Cardiac muscle cell (in vitro differentiated cells and primary cell): ENCODE measurements at places on chromosomes 13 and 19. TPM values are rescaled to one million over a fixed set of nuclear protein-coding genes. Genes with fewer than 3 reads are reported as not detected.

Gene PLK5
- total RNA-seq, result 0.04 and 1.2 TPM in 2 replicates

DNA sequence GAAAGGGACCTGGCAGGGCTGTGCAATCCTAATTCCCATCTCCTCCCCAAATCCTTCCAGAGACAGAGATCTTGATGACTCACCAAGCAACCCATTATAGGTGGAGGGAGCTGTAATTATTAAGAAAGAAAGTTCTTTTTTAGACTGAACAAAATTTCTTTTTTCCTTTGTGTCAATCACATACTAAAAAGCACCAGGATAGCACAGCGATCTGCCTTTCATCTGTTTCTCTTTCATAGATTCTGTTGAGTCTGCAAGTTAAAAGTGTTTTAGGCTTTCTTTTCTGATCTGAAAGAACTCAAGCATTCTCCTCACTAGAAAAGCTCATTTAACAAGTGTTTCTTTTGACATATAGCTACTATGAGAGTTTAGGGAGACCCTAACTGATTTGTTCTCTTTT lies 222.8 kb downstream of the DCT start:
- no peak for DNase-seq

Gene C19orf67
- 3.6 and 14.2 TPM in 2 replicates for total RNA-seq

Gene ANKRD24
- total RNA-seq, result 4.6 and 7.4 TPM in 2 replicates

GRCh38 chr13:80196756-80197155 lies 144.2 kb downstream of the SPRY2 start:
- no peak for DNase-seq

Gene TLE6
- total RNA-seq, result 30.3 and 35.4 TPM in 2 replicates

DNA sequence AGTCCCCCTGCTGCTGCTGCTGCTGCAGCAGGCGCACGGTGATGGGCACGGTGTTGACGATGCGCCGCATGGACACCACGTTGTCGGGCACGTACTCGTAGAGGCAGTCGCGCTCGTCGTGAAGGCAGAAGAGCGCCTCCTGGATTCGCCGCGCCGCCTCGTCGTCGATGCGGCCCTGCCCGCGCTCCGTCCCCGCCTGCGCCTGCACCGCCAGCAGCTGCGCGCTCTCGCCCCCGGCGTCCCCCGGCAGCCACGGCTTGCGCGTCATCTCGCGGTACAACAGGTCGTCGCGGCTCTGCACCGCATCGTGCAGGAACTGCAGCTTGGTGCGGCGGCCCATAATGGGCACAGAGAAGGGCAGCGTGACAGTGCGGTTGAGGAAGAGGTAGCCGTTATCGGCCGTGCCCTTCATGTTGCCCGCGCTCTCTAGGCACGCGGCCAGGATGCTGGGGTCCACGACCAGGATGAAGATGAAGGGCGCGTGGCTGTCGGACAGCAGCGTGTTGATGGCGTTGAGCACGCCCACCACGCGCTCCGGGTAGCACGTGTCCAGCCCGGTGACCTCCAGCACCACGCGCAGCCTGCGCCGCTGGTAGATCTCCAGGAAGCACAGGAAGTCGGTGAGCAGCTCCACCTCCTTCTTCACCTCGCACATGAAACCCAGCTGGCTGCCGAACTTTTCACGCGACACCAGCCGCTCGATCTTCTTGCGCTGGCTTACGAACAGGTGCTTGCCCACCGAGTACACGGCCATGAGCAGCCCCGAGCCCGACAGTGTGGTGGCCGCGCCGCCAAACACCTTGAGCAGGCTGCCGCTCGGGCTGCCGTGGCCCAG lies 8.1 kb downstream of the NKPD1 start:
- peak; percentile 72 for DNase-seq

Gene ZNF229
- total RNA-seq, result 3.9 and 6.6 TPM in 2 replicates

Gene SLC10A2
- not detected in 2 replicates for total RNA-seq

GRCh38 chr19:51784922-51785690 lies 9.9 kb upstream of the FPR3 start:
- DNase-seq, result no peak

DNA sequence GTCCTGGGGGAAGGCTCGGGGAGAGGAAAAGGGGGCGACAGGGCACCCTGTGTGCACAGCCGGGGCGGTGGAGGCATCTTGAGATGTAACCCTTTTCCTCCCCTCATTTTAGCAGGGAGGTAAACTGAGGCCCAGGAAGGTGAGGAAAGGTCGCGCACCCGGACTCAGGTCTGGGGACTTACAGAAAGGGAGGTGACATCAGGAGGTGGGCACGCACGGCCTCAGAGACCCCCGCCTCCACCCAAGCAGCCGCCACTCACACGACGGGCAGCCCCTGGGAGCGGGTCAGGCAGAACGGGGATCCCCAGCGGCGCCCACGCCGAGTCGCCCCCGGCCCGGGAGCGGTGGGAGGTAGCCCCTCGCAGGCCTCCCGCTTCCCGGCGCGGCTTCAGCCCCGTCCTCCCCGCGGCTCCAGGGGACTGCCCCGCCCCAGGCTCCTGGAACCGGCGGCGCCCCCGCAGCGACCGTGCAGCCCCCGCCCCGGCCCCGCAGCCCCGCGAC lies 477 bp downstream of the PIP5K1C start:
- DNase-seq, result no peak

DNA sequence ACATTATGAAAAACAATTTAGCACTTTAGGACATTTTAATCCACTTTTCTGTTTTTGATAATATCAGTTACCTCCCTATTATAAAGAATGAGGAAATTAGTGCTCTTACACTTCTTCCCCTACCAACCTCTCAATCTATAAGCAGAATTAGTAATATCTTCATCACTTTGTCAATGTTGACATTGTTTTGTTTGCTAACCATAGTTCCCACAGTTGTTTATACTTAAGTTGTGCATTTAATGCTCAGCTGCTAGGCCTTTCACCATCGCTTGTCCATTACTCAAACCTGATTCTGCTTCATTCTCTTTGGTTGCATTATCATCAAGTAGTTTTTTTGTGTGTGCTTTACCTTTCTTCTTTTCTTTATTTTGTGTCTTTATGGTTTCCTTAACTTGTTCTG lies 132.1 kb downstream of the CDK8 start:
- no peak for DNase-seq

Gene CERS1
- 15.2 and 16.1 TPM in 2 replicates for total RNA-seq

DNA sequence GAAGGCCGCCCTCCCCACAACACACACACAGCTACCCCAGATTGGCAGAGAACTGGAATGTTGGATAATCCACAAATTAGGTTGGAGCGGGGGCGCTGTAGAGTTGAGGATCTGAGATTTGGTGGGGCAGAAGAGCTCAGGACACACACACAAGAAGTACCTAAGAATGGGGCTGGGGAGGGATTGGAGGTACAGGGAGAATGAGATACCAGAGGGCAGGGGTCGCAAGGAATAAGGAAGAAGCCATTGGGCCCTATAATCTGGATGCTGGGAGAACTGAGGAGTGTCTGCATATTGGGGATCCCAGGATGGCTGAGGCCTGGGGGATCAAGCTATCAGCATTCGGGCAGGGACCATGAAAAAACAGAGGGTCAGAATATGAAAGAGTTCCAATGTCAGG lies 11.5 kb downstream of the SYT3 start:
- DNase-seq, result no peak

Gene MED29
- 43.8 and 70.6 TPM in 2 replicates for total RNA-seq

DNA sequence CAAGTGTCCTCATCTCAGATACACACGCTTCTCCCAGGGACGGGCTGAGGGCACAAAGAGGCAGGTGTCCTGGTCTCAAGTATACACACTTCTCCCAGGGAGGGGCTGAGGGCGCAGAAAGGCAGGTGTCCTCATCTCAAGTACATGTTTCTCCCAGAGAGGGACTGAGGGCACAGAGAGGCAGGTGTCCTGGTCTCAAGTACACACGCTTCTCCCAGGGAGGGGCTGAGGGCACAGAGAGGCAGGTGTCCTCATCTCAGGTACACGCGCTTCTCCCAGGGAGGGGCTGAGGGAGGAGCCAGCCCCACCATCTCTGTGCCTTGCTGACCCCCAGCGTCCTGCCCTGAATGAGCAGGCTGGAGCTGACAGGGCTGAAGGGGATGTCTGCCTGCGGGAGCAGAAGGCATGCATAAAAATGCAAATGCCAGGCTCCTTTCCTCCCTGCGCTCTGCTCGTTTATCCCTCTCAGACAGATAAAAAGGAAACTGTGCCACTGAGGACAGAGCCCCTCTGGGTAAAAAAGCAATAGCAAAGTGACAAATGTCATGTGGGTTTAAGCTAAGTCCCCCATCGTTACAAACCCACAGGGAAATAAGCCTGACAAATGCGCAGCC lies 96.1 kb upstream of the UQCRFS1 start:
- DNase-seq, result no peak

Gene SIGLEC10
- total RNA-seq, result not detected in 2 replicates

- no peak for DNase-seq
Measured at GRCh38 chr13:99976575-99976974, 5.0 kb upstream of the ZIC5 start.

- DNase-seq, result no peak
Measured at GRCh38 chr19:49957262-49957915, 3.6 kb downstream of the SIGLEC11 start.

Gene ACER1
- total RNA-seq, result not detected in 2 replicates

DNA sequence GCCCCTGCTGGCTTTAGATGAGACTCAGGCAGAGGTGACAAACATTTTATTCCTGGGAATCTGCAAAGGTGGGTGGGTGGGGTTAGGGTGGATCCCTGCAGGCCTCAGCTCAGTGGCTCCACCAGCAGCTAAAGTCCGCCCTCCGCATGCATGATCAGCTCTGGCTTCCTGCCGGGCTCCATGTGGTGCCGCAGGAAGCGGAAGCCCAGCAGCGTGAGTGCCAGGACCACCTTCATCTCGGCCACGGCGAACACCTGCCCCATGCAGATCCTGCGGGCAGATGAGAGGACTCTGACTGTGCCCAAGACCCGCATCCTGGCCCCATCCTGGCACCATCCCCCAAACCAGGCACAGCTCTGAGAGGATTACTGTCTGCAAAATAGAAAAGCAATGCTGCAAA lies 26.3 kb downstream of the CYP4F2 start:
- no peak for DNase-seq

Gene CLEC17A
- not detected in 2 replicates for total RNA-seq

Gene ADAMTS10
- total RNA-seq, result 49.3 and 93.9 TPM in 2 replicates

DNA sequence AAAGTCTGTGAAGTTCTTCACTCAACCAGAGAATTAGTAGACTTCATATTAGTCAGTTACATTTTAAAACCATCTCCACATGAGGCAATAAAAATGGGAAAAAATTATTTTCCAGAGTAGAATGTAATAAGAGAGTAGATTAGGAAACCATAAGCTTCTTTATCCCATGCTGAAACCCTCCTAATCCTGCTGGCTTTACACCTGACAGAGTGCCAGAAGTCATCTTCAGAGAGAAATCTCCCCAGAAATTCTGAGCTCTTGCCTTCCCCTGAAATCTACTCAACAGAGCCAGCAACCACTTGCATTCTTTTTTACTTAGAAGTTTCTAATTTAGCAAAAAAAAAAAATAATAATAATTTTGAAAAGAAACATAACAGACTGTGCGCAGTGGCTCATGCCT lies 279.9 kb downstream of the NHLRC3 start:
- DNase-seq, result no peak

Gene SEMA6B
- 74.8 and 130 TPM in 2 replicates for total RNA-seq

GRCh38 chr19:35352177-35352447 lies 4.4 kb downstream of the FFAR1 start:
- no peak for DNase-seq

DNA sequence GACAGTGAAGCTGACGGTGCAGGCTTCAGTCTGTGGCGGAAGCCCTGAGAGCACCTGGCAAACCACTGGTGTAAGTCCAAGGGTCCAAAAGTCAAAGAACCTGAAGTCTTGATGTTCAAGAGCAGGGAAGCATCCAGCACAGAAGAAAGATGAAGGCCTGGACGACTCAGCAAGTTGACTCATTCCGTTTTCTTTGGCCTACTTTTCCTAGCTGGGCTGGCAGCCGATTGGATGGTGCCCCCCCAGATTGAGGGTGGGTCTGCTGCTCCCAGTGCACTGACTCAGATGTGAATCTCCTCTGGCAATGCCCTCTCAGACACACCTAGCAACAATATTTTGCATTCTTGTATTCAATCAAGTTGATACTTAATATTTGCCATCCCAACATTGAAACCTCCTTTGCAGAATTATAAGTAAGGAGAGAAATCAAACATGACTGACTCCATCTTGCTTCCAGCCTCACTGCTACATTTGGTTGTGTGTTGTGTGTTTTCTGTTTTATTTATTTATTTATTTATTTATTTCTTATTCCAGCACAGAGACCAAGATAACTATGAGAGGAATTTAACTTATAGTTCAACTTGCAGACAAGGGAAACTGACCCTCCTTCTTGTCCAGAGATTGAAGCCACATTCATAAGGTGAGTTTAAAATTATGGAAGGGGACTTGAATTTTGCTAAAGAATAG lies 32.8 kb downstream of the IGFL2 start:
- no peak for DNase-seq

Gene PALM3
- total RNA-seq, result 0.25 and 0.30 TPM in 2 replicates

Gene PCDH20
- total RNA-seq, result 7.3 and 12.6 TPM in 2 replicates

- DNase-seq, result peak; percentile 70
Measured at GRCh38 chr19:5339950-5340636, 519 bp downstream of the PTPRS start.

DNA sequence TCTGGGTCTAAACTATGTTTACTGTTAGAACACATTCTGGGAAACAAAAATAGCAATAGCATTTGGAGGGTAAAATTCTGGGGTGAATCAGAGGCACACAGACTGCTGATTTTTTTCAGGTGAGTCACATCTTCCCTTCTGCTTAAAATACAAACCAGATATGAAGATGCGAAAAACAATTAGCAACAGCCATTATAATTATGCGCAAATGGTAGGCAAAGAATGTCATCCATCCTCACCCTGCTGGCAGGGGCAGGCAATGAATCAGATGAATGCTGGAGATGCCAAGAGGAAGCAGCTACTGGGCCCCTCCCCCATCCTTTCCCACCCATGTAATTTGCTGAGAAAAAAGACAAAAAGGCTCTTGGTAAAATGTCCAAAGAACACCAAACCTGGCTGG lies 282.9 kb downstream of the KLF5 start:
- no peak for DNase-seq

GRCh38 chr13:69279213-69279612 lies 828.4 kb upstream of the ATXN8OS start:
- no peak for DNase-seq

DNA sequence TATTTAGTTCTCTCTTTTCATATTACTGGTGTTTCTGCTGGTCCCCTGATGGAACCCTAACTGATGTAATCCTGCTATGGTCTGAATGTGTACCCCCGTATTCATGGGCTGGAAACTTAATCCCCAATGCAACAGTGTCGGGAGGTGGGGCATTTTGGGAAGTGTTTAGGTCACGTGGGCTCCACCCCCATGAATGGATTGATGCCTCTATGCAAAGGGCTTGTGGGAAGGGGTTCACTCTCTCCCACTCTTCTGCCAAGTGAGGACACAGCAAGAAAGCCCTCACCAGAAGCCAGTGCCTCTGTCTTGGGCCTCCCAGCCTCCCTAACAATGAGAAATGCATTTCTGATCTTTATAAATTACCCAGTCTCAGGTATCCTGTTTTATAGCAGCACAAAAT lies 21.2 kb upstream of the UBAC2 start:
- no peak for DNase-seq

Gene TRPC4
- total RNA-seq, result 0.09 and 0.28 TPM in 2 replicates

GRCh38 chr19:927780-928401 lies 2.1 kb downstream of the ARID3A start:
- DNase-seq, result no peak

Gene KLK3
- not detected in 2 replicates for total RNA-seq

DNA sequence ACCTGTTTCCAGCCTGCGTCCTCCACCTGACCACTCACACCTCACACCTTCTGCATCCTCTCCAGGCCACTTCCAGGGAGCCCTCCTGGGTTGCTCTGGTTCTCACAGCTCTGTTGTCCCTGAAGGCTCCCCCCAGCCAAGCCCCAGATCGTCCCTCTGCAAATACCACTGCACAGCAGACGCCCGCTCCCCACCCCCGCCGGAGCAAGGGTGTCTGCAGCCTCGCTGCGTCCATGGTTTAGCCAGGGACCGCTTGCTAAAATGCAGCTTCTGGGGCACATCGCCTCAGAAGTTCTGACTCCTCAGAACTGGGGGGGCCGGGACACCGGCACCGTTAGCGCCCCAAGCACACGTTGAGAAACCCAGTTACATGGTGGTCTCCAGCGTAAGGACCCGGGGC lies 983 bp downstream of the LINGO3 start:
- DNase-seq, result no peak
